Thoracic aorta (tissue), 2 donors: ENCODE measurements at places on chromosomes 2 and 18. TPM values are rescaled to one million over a fixed set of nuclear protein-coding genes. Genes with fewer than 3 reads are reported as not detected.

DNA sequence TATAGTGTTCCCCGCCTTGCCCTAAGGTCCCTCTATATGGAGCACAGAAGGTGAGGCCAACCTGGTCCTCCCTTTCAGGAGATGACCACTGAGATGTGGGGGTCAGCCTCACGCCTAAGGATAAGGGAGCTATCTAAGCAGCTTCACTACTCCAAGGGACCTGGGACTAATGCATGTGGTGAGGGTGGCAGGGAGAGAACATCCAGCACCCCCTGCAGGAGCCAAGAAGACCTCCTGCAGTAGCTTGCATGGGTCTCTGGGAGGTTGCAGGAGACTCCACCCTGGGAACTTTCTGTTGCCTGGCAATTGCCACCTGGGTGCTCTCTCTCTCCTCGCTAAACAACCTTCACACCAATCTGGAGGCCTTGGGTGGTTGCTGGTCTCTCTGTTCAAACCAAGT is 93.0 kb upstream of the KLHL29 start:
- H3K36me3 ChIP-seq = no peaks in the 10 kb centered on the region
- no peaks in the 10 kb centered on the region for H3K27me3 ChIP-seq
- DNase-seq = no peak
- H3K27ac ChIP-seq = no peak overlapping the region

DNA sequence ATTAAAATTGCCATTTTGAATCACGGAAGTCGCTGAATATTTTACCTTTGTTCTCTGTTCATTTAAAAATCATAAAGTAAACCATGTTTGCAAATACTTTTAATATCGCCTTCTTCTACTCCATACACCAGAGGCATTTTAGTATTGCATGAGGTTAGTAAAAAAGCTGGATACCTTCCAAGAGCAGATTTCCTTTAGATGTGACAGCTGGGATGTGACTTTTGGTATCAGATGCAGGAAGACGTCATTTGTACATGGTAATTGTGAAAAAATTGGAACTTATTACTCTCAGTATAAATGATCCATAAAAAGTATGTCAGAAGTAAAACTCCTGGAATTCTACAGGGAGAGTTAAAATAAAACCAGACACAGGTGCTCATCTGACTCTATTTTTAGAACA is 89.5 kb downstream of the SLC4A10 start:
- no peaks in the 10 kb centered on the region for H3K4me1 ChIP-seq
- H3K27ac ChIP-seq = no peak overlapping the region
- no peak overlapping the region for H3K4me3 ChIP-seq
- no peaks in the 10 kb centered on the region for H3K27me3 ChIP-seq
- no peaks in the 10 kb centered on the region for H3K36me3 ChIP-seq
- DNase-seq = no peak

DNA sequence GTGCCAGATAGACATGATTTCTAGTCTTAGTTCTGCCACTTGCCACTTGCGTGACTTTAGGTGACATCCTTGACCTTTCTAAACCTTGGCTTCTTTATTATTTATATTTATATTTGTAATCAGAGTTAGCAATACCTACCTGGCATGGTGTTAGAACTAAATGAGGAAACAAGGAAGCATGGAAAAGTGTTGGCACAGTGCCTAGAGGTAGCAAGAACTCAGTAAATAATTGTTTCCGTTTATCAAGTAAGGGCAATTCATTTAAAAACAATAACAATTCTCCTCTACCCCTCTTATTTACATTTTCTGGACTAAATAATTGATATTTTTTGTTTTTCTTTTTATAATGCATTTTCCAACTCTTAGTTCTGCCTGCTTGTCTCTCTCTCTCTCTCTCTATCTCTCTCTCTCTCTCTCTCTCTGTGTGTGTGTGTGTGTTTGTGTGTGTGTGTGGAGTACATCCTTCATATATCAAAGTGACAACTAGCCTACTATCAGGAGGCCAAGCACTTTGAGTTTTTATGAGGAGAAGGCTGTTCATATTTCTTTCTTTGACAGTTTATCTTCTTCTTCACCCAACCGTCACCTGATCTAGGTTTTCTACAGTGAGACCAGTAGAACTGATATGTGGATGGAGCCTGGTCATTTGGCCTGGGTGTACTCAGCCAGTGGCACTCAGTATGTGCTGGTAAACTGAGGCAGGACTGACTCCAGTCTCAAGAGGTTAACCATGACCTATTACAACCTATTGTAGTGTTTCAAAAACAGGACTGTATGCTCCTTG is 134.5 kb downstream of the LRRTM1 start:
- H3K27me3 ChIP-seq = no peaks in the 10 kb centered on the region
- DNase-seq = no peak
- no peaks in the 10 kb centered on the region for H3K36me3 ChIP-seq

CHN1 gene
- 13.3 TPM for total RNA-seq

GRCh38 chr2:49801898-49802450 is 647.7 kb upstream of the FSHR start:
- H3K27me3 ChIP-seq = no peaks in the 10 kb centered on the region
- no peaks in the 10 kb centered on the region for H3K36me3 ChIP-seq
- H3K27ac ChIP-seq = no peak overlapping the region
- no peak overlapping the region for H3K4me3 ChIP-seq
- DNase-seq = no peak
- H3K4me1 ChIP-seq = no peaks in the 10 kb centered on the region

GRCh38 chr2:230984393-230985220 is 11.3 kb upstream of the SPATA3 start:
- no peaks in the 10 kb centered on the region for H3K27me3 ChIP-seq
- DNase-seq = no peak

DES gene
- 146 TPM for total RNA-seq

TIA1 gene
- 56.7 TPM for total RNA-seq

BCL11A gene
- total RNA-seq = 0.41 TPM

GRCh38 chr2:170744248-170745002 is 25.8 kb upstream of the ERICH2 start:
- no peak overlapping the region for H3K27ac ChIP-seq
- H3K36me3 ChIP-seq = no peaks in the 10 kb centered on the region
- H3K4me1 ChIP-seq = no peaks in the 10 kb centered on the region
- DNase-seq = no peak

DNA sequence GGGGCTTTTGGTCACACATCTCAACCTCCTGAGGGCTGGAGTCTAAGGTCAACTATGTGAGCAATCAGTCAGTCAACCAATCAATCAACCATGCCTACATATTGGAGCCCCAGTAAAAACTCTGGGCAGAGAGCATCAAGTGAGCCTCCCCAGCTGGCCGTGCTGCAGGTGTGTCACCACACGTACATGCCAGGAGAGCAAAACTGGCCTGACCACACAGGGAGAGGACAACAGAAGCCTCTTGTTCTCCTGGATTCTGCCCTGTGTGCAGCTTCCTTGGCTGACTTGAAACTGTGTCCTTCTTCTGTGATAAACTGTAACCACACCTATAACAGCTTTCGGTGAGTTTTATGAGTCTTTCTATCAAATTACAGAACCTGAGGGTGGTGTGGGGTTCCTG is 25.9 kb downstream of the GPR35 start:
- H3K27ac ChIP-seq = no peak overlapping the region
- H3K4me1 ChIP-seq = no peaks in the 10 kb centered on the region
- DNase-seq = no peak
- no peaks in the 10 kb centered on the region for H3K27me3 ChIP-seq
- H3K36me3 ChIP-seq = no peaks in the 10 kb centered on the region

GRCh38 chr2:45983213-45983612 is 314.0 kb upstream of the EPAS1 start:
- no peak overlapping the region for H3K4me3 ChIP-seq
- H3K36me3 ChIP-seq = no peaks in the 10 kb centered on the region
- no peak for DNase-seq
- H3K27ac ChIP-seq = no peak overlapping the region
- H3K27me3 ChIP-seq = no peaks in the 10 kb centered on the region

GRCh38 chr2:200962811-200963123 is 693 bp downstream of the ORC2 start:
- H3K27ac ChIP-seq = peak overlapping the region; percentile 79
- H3K4me1 ChIP-seq = peaks cover 29% of the 10 kb centered on the region
- no peaks in the 10 kb centered on the region for H3K27me3 ChIP-seq
- DNase-seq = no peak

DNA sequence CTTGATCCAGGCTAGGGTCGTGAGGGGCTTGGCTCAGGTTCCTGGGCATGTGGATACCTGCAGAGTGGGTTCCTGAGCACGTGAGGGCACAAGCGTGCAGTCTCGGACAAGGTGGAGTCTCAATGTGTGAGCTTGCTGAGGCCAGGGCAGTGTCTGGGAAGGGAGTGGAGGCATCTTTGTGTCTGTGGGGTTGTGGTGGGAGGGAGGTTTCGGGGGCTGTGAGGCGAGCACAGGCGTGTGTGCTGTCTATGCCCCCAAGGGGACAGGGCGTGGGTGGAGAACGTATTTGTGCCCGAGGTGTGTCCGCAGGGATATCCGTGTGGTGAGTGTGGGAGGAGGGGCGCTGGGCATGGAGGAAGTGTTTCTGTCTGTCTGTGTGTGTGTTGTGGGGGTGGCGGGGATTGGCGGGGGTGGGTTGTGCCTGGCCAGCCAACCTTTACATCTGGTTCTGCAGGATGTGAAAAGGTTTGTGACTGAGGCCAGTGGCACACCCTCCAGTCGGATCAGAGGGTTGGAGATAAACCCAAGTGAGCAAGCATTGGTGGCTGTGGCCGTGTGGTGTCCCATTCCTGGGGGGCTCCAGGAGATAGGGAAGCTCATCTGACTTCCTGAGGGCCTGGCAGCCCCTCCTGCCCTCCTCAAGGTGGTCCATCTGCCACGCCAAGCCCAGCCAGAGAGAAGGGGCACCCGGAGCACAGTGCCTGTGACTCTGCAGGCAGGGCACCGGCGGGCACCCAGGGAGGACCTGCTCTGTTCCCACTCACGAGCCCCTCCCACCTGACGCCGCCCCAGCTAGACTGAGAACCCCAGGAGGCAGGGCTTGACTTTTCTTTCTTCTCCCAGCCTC is 57.1 kb downstream of the ZFP36L2 start:
- peaks cover 6% of the 10 kb centered on the region for H3K4me1 ChIP-seq
- no peaks in the 10 kb centered on the region for H3K36me3 ChIP-seq
- H3K27ac ChIP-seq = no peak overlapping the region
- no peaks in the 10 kb centered on the region for H3K27me3 ChIP-seq
- H3K4me3 ChIP-seq = peak overlapping the region; percentile 20
- no peak for DNase-seq

C18orf32 gene
- 31.5 TPM for total RNA-seq

DNA sequence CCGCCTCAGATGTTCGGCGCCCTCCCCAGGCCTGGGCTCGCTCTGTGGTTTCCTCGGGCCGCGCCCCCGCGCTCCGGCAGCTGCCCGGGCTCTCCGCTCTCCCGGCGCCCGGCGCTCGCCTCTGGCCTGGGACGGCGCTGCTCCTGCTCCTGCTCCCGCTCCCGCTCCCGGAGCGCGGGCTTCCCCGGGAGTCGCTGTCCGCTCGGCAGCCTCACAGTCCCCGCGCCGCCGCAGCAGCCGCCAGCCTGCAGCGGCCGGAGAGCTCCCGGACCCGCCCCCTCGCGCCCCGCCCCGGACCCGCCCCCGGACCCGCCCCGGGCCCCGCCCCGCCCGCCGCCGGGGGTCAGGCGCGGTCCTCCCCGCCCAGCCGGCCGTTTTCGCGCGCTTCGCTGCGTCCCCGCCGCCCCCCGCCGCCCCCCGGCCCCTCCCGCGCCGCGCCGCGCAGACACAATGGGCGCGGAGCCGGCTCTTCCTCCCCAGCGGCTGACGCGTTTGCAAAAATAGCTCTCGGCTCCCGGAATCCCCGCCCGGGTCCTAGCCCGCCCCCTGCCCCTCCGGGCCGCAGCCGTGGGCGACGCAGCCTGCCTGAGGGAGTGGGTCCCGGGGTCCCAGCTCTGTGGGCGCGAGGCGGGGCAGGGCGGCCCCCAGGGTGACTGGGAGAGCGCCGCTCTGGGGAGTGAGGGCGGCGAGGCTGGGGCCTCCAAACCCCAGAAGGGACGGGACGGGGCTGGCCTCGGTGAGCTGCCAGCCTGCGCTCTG is at the start of gene ARL4C:
ARL4C (minus strand) TSS at position 247 of the 759 bp plus-strand sequence. CDS start 495 bp downstream, outside the sequence.
- no peak for DNase-seq
- peak within 1 kb of the TSS; percentile 68 for H3K27ac ChIP-seq
- H3K4me3 ChIP-seq = peak within 1 kb of the TSS; percentile 70
- no peaks in the 10 kb centered on the region for H3K36me3 ChIP-seq
- H3K4me1 ChIP-seq = peaks cover 16% of the 10 kb centered on the region

GRCh38 chr2:196435189-196435588 is 204.3 kb upstream of the CCDC150 start:
- H3K27ac ChIP-seq = no peak overlapping the region
- no peak for DNase-seq
- H3K36me3 ChIP-seq = no peaks in the 10 kb centered on the region
- no peaks in the 10 kb centered on the region for H3K27me3 ChIP-seq

- H3K4me3 ChIP-seq = no peak overlapping the region
- DNase-seq = no peak
- no peaks in the 10 kb centered on the region for H3K27me3 ChIP-seq
- H3K27ac ChIP-seq = no peak overlapping the region
- peaks cover 11% of the 10 kb centered on the region for H3K4me1 ChIP-seq
Measured at GRCh38 chr2:234446404-234447076, 50.3 kb downstream of the ARL4C start.

DNA sequence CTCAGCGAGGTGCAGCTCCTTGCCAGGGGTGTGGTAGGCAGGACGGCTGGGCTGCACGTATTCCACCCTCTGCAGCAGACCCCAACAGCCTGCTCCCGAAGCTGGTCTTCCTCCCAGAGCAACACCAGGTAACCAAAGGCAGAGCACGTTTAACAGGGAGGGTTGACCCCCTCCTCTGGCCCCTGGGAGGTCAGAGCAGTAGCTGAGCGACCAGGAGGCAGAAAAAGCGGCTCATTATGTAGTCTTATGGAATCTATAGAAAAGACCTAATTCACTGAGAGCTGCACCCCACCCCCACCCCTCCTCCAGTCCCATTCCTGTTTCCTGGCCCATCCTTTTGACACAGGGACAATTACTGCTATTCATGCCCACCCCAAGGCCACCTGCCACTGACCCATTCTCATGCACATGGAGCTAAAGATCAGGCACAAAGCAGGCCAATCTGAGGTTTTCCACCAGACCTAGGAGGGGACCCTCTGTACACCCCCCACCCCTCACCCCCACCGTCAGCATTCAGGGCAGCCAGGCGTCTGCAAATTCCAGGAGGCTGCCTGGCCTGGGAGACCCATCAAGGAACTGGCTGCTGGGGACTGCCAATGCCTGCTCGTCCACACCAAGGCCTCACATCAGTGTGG is 60.9 kb upstream of the FZD7 start:
- H3K27me3 ChIP-seq = no peaks in the 10 kb centered on the region
- peaks cover 12% of the 10 kb centered on the region for H3K4me1 ChIP-seq
- no peak for DNase-seq
- no peaks in the 10 kb centered on the region for H3K36me3 ChIP-seq
- no peak overlapping the region for H3K27ac ChIP-seq

DNA sequence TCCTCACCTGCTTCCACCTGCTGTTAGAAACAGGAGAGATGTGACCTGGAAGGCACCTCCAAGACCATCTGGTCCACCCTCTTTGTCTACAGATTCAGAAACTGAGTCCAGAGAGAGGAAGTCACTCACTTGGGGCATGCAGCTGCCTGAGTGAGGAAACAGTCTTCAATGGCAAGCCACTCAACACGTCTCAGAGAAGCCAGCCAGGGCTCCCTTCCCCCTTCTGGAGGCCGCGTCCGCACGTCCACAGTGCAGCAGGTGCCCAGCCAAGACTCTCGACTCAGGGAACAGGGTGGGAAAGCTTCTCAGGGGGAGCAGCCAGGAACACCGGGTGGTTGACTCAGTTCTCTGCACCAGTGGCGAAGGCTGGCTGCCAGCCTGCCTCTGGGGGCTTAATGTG is 201.7 kb downstream of the BCL11A start:
- no peaks in the 10 kb centered on the region for H3K4me1 ChIP-seq
- no peak overlapping the region for H3K27ac ChIP-seq
- H3K4me3 ChIP-seq = no peak overlapping the region
- no peak for DNase-seq

MGAT4A gene
- total RNA-seq = 44.0 TPM

C2orf68 gene
- 13.0 TPM for total RNA-seq
